Posterior vena cava (tissue), 2 donors: ENCODE measurements at places on chromosomes 6 and 20. TPM values are rescaled to one million over a fixed set of nuclear protein-coding genes. Genes with fewer than 3 reads are reported as not detected.

DNA sequence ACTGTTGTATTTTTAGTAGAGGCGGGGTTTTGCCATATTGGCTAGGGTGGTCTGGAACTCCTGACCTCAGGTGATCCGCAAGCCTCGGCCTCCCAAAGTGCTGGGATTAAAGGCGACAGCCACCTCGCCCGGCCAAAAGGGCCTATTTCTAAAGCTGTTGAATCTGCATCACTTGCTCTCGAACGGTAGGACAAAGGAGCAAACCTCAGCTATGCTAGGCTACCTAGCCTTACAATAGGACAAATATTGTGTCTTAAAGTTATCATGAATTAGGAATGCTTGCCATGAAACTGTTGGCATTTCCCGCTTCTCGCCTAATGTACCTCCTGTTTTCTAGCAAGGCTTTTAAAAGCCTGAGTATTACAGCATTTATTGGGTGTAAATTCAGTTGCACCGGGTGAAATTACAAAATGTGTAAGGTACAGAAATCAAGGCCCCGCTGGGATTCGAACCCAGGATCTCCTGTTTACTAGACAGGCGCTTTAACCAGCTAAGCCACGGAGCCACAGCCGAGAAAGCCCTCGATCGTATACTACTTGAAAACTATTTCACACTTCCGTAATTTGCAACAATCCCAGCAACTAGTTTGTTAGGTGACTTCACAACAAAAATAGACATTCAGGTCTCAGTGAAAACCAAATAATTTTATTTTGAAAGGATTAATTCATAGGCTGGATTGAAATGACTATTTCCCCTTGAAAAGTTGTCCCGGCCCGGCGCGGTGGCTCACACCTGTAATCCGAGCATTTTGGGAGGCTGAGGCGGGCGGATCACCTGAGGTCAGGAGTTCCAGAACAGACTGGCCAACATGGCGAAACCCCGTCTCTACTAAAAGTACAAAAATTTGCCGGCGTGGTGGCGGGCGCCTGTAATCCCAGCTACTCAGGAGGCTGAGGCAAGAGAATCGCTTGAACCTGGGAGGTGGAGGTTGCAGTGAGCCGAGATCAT lies 211.6 kb upstream of the ZNF184 start:
- no peak for DNase-seq

- no peak for DNase-seq
These were observed 1.6 kb downstream of the TRDN start for GRCh38 chr6:123635144-123635543.

GRCh38 chr6:72822023-72822422 lies 200.2 kb downstream of the KCNQ5 start:
- no peak for DNase-seq

DNA sequence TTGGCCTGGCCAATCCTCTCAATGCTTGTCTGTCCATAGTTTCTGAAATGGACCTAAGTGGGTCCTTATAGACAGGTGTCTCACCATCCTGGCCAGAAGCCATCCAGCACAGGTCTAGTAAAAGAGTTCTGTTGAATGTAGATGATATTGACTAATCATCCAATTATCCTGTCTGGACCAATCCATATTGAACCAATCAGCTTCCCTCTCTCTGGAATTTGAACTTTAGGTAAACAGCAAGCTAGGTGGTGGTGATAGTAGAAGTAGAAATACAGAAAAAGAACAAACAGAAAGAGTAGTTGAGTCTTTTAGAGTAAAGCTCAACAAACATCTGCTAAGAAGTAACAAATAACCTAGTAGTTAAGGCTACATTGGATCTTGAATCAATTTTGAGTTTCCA lies 9.5 kb upstream of the PNRC1 start:
- no peak for DNase-seq

Gene TAP2
- total RNA-seq = 23.3 TPM

- no peak for DNase-seq
These were observed 229.8 kb downstream of the ZMYND8 start for GRCh38 chr20:47126709-47127108.

Gene GPX6
- not detected for total RNA-seq

GRCh38 chr6:81909981-81910900 lies 157.8 kb upstream of the TENT5A start:
- no peak for DNase-seq

Gene COX4I2
- 6.5 TPM for total RNA-seq

- DNase-seq = no peak
These were observed 416.1 kb downstream of the BCKDHB start for GRCh38 chr6:80522576-80522975.

DNA sequence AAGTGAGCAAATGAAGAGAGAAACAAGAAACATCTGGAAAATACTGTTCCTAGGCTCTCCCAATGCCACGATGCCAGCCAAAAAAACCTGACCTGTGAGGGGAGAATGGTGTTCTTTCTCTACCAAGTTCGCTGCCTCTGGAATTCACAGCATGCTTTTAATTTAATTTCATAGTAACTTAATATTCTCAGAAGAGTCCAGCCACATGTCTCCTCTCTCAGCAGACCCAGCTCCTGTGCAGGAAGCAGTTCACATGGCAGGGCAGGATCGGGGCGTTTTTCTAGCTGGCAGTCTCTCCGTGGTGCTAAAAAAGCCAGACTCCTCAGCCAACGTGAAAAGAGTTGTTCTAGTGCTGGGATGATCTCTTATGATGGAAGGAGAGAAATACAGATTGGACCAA lies 57.5 kb downstream of the BFSP1 start:
- DNase-seq = no peak

Gene CDYL
- total RNA-seq = 38.7 TPM

- no peak for DNase-seq
These were observed 837.3 kb downstream of the DHX35 start for GRCh38 chr20:39799366-39799965.

Gene ARMH2
- not detected for total RNA-seq

DNA sequence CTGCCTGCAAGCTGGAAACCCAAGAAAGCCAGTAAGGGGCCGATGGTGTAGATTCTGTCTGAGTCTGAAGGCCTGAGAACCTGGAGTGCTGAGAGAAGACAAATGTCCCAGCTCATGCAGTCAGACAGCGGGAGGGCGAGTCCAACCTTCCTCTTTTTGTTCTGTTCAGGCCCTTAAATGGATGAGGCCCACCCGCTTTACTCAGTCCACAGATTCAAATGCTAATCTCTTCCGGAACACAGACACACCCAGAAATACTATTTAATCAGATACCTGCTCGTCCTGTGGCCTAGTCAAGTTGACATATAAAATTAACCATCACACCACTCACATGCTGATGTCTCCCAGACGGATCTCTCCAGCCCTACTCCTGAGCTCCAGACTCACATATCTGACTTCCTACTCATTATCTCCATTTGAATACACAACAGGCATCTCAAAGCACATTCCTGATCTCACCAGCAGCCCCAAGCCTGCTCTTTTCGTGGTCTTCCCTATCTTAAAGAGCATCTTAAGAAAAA lies 26.7 kb upstream of the SRC start:
- DNase-seq = no peak

Gene ABCC10
- 22.4 TPM for total RNA-seq

DNA sequence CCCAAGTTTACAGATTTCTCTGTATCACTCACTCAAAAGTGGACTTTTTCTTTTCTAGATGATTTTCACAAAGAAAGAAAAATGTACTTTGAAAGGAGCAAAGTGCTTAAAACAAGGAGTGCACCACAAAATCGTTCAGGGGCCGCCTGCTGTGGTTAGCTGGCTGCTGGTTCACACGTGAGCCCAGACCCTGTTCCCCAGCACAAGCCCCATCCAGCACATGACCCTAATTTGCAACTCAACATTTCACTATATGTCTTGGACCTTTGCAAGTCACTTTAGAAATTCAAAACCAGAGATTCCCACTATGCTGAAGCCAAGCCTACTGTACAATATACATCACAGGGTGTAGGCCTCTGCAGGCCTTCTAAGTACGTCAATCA lies 95.5 kb upstream of the NHSL1 start:
- DNase-seq = no peak

DNA sequence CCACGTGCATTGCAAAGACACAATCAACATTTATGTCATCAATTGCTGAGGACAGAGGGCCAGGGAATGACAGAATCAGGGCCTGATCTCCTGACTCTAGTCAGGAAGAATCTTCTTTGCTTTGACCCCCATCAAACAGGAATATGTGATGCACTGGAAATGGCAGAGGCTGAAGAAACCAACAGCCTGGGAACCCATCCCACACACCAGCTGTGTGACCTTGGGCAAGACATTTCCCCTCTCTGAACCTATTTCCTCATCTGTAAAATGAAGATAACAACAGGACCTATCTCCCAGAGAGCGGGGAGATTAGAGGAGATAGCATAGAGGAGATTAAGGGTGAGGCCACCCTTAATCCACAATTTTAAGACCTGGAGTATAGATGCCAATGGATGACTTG lies 1.5 kb downstream of the HNF4A start:
- no peak for DNase-seq

Gene GPR63
- 0.56 TPM for total RNA-seq

DNA sequence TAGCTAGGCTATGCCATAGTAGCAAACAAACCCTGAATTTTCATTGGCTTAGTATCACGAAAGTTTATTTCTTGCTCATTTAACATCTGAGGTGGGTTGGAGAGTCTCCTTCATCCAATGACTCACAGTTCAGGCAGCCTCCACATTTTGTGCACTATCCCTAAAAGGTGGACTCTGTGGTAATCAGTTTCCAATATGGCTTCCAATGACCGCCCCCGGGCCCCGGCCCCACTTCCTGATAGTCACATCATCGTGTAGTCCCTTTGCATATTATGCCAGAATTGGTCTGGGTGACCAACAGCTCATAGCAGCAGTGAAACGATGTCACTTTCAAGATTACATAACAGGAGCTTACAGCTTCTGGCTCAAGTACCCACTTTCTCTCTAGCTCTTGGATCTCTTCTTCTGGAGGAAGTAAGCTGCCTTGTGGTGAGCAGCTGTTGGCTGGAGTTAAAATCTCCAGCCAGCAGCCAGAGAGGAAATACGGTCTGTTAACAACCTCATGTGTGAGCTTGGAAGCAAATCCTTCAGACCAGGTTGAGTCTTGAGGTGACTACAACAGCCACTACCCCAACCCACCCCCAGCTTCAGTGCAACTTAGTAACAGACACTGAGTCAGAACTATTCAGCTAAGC lies 7.8 kb downstream of the HCRTR2 start:
- DNase-seq = peak; percentile 60

- DNase-seq = no peak
These were observed 99.7 kb downstream of the IRF4 start for GRCh38 chr6:491233-491632.

Gene CCN6
- total RNA-seq = not detected

DNA sequence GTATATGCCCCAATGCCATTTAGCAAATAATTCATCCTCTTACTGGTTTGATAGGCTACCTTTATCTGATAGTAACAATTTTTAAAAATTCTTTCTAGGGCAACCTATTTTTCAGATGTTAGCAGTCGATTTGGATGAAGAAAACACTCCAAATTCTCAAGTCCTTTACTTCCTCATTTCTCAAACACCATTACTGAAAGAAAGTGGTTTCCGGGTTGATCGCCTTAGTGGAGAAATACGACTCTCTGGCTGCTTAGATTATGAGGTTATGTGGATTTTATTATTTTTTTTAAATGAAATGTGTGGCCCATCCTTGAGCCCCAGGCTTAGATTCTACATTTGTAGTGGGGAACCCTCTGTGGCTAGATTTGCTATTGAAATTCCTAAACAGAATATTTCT lies 26.3 kb downstream of the CDH26 start:
- DNase-seq = no peak

- DNase-seq = no peak
These were observed 29.8 kb upstream of the SEC63 start for GRCh38 chr6:107987805-107988204.

- DNase-seq = no peak
These were observed 110.3 kb upstream of the CEP85L start for GRCh38 chr6:118761645-118762044.

- DNase-seq = peak; percentile 82
These were observed 445 bp downstream of the RAB32 start for GRCh38 chr6:146543940-146544615.

- no peak for DNase-seq
These were observed 187.9 kb upstream of the ECI2 start for GRCh38 chr6:4323322-4323721.

DNA sequence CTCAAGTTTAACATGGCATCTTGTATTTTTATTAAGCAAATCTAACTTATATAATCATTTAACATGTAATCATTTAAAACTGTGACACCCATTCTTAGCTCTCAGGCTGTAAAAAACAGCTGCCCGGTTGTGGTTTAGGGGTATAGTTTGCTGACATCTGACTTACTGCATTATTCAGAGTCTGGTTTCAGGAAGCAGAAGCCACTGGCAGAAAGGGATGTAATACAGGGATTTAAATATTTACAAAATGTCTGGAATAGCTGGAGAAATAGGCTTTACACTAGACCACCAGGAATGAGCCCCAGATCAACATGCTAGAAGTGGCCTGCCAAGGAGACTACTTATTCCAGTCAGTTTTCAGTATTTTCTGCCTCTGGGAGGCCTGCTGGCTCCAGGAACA lies 421.1 kb downstream of the CD109 start:
- no peak for DNase-seq

DNA sequence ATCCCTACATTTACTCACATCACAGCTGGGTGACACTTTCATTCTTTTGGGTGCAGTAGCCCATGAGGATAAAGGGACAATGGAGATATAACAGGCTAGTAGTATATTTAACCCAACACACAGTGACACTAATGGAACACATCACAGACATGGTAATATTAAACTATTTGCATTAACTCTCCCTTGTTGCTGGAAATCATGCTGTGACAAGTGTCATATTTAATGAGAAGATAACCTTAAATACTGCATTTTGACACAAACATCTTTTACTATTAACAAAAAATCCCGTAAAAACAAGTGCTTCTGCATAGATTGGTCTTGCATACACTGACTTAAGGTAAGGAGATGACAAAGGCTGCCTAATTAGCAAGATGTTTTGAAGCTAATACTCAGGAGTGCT lies 45.5 kb downstream of the CNR1 start:
- DNase-seq = no peak

- no peak for DNase-seq
These were observed 43.7 kb downstream of the THEMIS start for GRCh38 chr6:127857051-127857637.

GRCh38 chr6:79756496-79756895 lies 125.4 kb downstream of the SH3BGRL2 start:
- no peak for DNase-seq

DNA sequence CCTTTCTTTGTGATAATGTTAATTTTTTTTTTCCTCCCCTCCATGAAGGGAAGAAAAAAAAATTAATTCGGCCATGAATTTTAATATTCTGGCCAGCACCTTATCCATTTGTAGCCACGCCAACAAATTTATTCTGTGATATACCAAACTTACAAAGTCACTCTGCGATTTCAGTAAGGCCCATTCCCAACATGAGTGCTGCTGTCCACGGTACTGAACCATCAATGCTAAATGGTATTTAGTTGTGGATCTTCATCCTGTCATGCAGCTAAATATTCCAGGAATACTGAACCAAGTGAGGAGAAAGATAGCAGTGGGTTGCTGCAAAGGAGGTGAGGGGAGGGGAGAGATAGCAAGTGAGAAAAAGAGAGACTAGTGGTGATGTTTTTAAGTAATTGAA lies 19.5 kb upstream of the RSPH4A start:
- DNase-seq = no peak

Gene HLA-DQA2
- total RNA-seq = 1.1 TPM

Gene TSPO2
- total RNA-seq = not detected
